ENCODE measurements at places on chromosomes 3 and 15.

DNA sequence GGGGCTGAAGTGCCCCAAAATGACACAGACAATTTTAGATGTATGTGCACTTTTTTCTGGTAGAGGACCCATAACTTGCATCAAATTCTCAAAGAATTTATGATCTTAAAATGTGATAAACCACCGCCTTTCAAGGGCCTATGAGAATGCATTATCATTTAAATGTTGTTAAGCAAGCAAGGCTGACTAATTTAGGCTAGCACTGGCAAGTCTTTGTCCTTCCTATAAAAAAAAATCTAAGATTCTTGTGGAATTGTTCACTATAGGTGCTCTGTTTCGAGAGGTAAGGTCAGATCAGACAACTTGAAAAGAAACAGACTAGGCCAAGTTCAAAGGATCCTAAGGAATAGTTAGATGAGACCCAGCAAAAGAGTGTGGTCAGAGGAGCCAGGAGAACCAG is 128.9 kb upstream of the PHLDB2 start:
- DNase-seq = no peak

DNA sequence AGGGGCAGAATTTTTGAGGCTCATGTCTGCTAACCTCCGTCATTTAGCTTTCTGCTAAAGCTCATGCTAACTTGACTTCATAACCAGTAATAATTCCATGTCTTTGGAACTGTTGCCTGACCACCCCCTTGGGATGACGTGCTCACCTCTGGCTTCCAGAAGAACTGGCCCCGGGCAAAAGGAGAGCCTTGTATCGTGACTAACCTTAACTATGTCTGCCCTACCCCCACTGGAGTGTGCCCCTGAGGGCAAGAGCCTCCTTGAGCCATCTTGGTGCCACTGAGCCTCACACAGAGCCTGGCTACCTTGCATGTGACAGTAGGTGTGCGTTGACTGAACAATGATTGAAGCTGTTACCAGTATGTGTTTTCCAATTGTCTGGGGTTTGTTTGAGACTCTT is 4.7 kb downstream of the LRRK1 start:
- DNase-seq = no peak

- DNase-seq = no peak
Observed at GRCh38 chr15:45126535-45127158, 3.0 kb downstream of the DUOXA1 start.

DNA sequence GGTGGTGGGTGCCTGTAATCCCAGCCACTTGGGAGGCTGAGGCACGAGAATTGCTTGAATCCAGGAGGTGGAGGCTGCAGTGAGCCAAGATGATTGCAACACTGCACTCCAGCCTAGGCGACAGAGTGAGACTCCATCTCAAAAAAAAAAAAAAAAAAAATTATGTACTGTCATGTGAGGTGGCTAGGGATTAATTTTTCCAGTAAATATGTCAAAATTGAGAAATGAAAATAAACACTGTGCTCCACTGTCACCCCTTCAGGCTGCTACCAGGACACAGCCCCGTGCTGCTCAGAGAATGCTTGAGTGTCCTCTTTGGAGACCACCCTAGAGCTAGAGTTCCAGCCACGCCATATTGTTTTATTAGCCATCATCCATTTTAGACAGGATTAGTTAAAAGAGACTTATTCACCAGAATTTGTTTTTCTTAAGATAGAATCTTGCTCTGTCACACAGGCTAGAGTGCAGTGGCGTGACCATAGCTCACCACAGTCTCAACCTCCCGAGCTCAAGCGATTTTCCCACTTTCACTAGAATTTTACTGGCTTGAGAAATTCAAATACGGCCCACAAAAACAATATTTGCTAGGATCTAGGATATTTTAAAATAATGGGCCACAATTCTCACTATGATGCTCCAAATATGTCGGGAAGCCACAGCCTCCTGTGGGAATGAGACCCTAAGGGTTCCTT is 642 bp downstream of the CD80 start:
- no peak for DNase-seq

DNA sequence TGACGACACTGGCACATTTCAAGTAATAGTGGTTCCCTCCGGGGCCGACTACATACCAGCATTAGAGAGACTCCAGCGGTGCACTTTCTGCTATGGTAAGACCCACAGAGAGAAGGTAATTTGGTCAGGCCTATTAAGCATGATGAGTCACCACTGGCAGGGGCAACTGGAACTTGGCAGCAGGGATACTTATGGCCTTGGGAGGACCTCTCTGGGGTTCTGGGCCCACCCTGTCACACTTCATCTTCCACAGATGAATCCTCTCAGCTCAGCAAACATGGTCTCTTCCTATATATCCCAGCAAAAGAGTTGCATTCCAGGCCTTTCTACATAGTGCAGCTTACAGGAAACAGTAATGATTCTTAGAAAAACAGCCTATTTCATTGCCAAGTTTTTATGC is 88.0 kb downstream of the PIK3R4 start:
- DNase-seq = no peak

- no peak for DNase-seq
Observed at GRCh38 chr15:42012241-42012640, 8.6 kb downstream of the PLA2G4E start.

DNA sequence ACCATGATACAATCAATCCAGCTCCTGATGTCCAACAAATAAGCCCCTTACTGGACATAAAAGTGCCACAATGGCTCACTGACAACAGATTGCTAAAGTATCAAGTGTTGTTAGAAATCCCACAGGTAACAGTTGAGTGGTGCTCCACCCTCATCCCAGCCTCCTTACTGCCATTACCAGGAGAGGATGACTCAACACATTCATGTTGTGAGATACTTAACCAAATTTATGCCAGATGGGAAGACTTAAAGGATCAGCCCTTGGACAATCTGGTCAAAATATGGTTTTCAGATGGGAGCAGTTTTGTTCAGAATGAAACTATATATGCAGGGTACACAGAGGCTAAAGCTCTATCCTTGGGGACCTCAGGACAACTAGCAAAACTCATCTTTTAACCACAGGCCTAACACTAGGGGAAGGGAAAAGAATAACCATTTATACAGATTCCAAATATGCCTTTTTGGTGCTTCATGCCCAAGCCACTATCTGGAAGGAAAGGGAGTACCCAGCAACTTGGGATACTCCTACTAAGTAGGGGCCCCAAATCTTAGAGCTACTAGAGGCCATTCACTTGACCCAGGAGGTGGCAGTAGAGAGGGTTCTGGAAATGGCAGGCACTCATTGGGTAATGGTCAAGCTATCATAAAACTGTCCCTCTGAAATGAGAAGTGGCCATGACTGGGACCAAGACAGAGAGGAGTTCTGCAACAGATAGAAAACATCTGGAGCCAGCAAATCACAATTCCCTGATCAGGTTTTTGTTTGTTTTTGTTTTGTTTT is 6.9 kb upstream of the ZNF662 start:
- DNase-seq = no peak

- DNase-seq = no peak
Observed at GRCh38 chr15:25739687-25740121, 123.4 kb downstream of the ATP10A start.

GRCh38 chr3:79015854-79016253 is 751.9 kb downstream of the ROBO1 start:
- no peak for DNase-seq

DNA sequence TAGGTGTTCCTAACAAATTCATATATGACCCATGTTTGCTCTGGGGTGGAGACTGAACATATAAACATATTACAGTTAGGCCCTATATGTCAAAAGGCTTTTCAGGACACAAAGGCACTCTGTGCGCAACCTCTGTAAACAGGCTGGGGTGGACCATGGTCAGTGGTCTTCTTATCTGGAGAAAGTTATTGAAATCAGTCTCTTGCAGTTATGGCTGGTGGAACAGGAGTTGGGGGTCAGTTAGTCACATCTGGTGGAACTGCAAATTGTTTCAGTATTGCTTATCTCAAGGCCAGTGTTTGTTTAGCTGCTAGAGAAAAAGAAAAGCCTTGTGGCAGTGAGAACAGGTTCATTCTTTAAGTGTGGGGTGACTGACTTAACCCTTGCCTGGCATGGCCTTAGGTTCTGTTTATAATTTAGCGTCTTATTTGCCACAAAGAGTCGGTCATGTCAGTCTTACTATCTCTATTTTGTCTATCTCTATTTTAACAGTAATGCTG is 5.9 kb upstream of the GP9 start:
- no peak for DNase-seq

DNA sequence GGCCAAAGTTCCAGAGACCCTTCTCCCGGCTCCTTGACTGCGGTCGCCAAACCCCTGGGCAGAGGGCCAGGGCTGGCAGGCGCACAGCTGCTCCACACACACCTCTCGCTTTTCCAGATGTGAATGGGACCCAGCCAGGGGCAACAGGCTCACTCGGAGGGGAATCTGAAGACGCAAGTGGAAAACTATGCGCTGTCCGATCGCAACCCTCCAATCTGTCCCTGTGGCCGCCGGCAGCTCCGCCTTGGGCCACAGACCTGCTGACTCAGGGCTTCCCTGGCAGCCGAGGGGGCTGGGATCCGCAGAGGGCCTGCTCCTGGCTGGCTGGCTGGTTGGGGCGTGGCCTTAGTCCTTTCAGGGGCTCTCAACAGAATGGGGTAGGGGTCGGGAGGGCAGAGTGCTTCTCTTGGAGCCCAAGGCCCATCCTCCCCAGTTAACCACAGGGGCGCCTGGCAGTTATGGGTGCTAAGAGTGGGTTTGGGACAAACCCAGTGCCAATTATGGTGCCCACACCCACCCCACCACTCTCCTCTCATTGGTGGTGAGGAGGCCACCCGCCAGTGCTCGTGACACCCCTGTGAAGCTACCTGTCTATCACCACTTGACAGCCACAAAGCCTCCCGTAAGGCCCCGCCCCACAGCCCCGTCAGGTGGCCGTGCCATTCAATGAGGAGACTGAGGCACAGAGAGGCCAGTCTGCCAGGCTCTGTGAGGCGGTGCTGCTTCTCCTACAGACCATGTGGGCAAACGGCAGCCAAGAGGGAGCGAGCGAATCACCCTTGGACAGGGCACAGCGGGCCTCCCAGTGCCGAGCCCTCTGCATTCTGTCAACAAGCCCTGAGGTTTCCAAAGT is 53.8 kb downstream of the IQSEC1 start:
- no peak for DNase-seq

DNA sequence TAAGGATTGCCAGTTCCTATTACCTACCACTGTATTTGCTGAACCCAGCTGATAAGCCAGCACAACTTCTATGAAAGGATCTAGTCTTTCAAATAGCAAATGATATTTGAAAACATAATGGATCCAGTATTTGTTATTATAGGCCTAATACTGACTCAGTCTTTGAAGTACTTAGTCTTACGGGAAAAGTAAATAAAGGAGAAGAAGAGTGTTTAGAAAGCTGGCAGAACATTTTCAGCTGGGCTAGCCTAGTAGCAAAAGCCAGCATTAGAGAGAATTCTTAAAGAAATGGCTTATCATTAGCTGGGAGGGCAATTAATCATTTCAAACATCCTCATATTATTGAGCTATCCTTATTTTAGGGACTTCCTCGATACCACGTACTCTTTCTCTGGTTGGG is 101.4 kb upstream of the GOLIM4 start:
- no peak for DNase-seq

DNA sequence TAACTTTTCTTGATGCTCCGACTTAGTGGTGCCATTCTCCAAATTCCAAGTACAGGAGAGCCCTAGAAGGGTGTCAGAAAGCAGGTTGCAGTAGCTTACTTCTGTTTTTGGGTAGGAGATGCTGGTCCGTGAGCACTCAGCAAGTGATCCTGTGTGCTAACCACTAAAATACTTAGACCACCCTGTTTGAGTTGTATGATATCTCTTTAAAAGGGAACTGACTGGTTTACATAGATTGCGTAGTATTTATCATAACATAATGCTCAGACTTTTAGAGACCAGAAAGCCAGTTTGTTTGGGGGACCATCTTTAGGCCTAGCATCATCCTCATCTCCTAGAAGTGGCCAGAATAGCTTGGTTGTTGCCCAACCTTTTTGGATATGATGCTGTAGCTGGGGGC is 26.7 kb downstream of the CTDSPL start:
- no peak for DNase-seq

- DNase-seq = no peak
Observed at GRCh38 chr3:127779747-127780146, 42.6 kb downstream of the MGLL start.

- peak; percentile 22 for DNase-seq
Observed at GRCh38 chr3:160226026-160226907, 1.0 kb downstream of the C3orf80 start.

- no peak for DNase-seq
Observed at GRCh38 chr3:123660900-123661299, 76.0 kb upstream of the HACD2 start.

GRCh38 chr3:110181226-110181625 is 843.9 kb upstream of the DPPA4 start:
- DNase-seq = no peak

DNA sequence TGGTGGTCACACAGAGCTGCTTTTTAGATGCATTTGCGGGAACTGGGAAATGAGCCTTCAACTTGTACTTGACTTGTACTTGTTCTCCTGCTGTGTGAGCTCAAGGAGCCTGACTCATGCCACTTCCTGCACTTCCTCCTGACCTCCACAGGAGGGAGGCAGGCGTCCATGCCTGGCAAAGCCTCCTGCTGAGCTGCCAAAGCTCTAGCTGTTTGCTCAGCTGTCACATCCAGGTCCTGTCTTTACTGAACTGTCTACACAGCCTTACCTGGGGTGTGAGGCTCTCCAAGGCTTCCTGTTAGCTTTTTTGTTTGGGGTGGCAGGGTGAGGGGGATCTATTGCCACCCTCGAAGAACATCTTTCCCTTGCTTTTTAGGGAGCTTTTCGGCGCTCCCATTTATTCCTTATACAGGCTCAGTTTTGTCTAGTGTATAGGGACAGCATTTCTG is 6.4 kb downstream of the THPO start:
- DNase-seq = no peak

GRCh38 chr15:52656412-52656811 is 22.8 kb downstream of the ATOSA start:
- no peak for DNase-seq

DNA sequence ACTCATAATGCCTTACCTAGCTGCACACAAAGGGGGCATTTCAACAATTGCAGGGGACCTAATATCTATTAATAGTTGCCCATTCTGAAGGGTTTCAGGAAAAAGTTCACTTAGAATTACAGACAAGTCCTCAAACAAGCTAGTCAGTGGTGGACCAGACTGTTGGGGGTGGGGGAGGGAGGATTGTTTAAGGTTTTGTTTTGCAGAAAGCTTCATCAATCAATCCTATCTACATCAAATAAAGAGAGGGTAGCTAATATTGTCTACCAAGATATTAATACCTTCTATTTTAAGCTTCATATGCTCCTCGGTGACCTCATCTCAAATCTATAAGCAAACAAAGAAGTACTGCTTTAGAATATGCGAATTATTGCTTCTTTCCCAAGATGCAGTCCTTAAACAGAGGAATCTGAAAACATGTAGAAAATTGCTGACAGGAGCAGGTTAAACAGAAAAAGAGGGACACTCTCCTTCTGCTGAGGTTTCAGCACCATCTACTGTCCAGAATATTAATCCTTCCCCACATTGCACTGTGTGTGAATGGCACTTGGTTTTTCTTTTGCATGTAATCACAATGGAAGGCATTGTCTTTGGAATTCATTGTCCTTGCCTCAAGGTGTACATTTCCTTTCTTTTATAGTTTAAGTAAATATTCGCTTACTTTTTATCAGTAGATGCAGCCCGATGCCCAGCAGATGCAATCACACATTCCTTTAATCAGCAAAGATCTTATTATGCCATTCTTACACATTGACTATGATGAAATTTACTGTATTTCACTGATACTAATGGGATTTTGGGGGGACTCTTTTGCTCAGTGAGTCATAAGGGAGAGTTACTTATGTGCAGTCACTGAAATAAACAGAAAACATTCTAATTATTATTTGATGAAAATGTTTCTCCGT is 94.7 kb downstream of the IL5RA start:
- DNase-seq = peak; percentile 15

- no peak for DNase-seq
Observed at GRCh38 chr3:39754549-39754948, 54.9 kb upstream of the MYRIP start.

All from GM06990 (cell line).